Neural crest cell (in vitro differentiated cells): ENCODE measurements at places on chromosomes 6 and 20.

GRCh38 chr6:72781624-72782023, 159.8 kb downstream of the KCNQ5 start:
- no peaks in the 10 kb centered on the region for H3K4me1 ChIP-seq
- DNase-seq, result no peak
- no peak overlapping the region for H3K27ac ChIP-seq
- no peaks in the 10 kb centered on the region for H3K27me3 ChIP-seq
- no peaks in the 10 kb centered on the region for H3K36me3 ChIP-seq

GRCh38 chr6:168892031-168892430, 361.6 kb downstream of the THBS2 start:
- no peaks in the 10 kb centered on the region for H3K36me3 ChIP-seq
- peaks cover 3% of the 10 kb centered on the region for H3K27me3 ChIP-seq
- no peak overlapping the region for H3K27ac ChIP-seq
- H3K4me1 ChIP-seq, result peaks cover 15% of the 10 kb centered on the region

DNA sequence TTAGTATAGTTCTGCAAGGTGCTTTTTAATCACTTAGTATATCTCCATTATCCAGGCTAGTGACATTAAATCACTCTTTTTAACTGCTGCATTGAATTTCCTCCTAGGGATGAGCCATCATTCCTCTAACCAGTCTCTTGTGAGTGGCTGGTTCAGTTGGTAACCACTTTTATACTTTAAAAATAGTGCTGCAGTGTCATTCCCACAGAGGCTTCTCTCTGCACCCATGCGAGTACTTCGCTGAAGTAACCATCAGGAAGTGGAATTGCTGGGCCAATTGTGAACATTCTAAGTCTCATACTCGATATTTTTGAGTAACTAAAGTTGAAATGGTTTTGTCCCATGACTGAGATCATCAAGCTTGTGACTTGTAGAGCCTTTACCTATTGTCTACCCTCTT, 2.1 kb downstream of the BTN3A2 start:
- no peak for DNase-seq
- no peak overlapping the region for H3K27ac ChIP-seq
- no peaks in the 10 kb centered on the region for H3K27me3 ChIP-seq
- peaks cover 13% of the 10 kb centered on the region for H3K4me1 ChIP-seq

DNA sequence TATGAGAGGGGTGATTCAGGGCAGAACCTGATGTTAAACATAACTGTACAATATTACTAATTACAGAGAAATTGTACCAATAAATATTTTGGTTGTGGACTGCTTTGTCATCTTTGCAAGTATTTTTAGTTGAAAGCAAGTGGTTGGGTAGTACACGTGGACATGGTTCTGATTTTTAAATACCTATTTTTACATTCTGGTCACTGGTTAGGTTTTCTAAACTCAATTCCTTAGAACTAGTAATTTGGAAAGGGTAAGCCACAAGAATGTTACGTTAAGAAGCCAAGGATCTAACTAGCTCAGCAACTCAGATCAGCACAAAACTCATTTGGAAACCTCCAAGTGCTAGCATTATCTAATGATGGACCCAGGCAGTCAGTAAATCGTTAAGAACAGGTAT, 2.7 kb downstream of the EPB41L2 start:
- H3K27ac ChIP-seq, result no peak overlapping the region
- peak overlapping the region; percentile 73 for H3K4me3 ChIP-seq
- H3K36me3 ChIP-seq, result peaks cover 18% of the 10 kb centered on the region
- H3K27me3 ChIP-seq, result no peaks in the 10 kb centered on the region
- DNase-seq, result no peak

DNA sequence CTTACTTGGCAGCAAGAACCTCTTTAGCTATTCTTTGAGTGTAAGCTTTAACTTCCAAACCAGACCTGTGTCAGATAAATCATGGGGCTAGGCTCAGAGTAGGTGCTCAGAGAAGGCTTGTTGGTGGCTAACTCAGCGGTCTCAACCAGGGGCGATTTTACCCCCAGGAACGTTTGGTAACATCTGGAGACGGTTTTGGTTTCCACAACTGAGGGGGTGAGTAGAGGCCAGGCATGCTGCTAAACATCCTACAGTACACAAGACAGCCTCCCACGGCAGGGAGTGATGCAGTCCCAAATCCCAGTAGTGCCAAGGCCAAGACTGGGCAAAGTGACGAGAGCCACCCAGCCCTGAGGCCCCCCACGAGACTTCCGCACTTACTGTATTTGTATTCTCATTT, 59.2 kb downstream of the RAB44 start:
- H3K27me3 ChIP-seq, result peaks cover 3% of the 10 kb centered on the region
- H3K36me3 ChIP-seq, result no peaks in the 10 kb centered on the region
- DNase-seq, result no peak

- peaks cover 5% of the 10 kb centered on the region for H3K36me3 ChIP-seq
- peaks cover 23% of the 10 kb centered on the region for H3K4me1 ChIP-seq
- H3K4me3 ChIP-seq, result no peak overlapping the region
- DNase-seq, result no peak
- H3K27ac ChIP-seq, result no peak overlapping the region
Measured at GRCh38 chr6:107646176-107646575, 156.3 kb downstream of the SOBP start.

DNA sequence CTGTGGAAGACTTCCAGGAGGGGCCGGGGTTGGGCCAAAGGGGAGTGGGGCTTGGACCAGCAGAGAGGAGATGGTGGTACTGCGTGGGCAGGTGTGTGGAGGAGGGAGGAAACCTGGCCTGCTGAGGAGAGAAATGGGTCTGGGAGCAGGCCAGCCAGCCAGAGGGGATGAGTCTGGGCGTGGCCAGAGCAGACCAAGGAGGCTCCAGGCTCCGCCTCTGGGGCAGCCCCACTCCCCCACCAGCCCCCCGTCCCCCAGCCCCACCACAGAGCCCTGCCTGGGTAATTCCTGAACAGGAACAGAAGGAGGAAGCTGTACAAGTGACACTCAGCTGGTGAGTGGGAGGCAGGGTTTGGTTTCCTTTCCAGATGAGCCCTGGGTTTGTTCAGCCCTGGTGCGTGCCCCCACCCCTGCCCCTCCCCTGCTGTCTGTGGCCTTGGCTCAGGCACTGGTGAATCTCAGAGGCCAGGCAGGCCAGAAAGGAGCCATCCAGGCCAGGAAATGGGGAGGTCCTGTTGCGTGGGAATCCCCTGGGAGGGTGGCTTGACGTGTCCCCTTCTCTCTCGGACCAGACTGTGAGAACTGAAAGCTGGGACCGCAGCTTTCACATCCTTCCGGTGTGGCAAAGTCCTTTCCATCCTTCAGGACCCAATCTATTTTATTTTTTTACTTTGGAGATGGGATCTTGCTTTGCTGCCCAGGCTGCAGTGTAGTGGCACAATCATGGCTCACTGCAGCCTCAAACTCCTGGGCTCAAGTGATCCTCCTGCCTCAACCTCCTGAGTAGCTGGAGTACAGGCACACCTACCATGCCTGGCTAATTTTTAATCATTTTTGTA, 9.4 kb upstream of the SRC start:
- no peak overlapping the region for H3K4me3 ChIP-seq
- DNase-seq, result no peak
- H3K27ac ChIP-seq, result peak overlapping the region; percentile 81
- H3K4me1 ChIP-seq, result peaks cover 38% of the 10 kb centered on the region
- no peaks in the 10 kb centered on the region for H3K36me3 ChIP-seq

GRCh38 chr6:39599973-39600372, 125.2 kb downstream of the KIF6 start:
- H3K4me1 ChIP-seq, result no peaks in the 10 kb centered on the region
- DNase-seq, result no peak
- peaks cover 3% of the 10 kb centered on the region for H3K36me3 ChIP-seq
- peaks cover 2% of the 10 kb centered on the region for H3K27me3 ChIP-seq
- H3K4me3 ChIP-seq, result no peak overlapping the region

- H3K4me1 ChIP-seq, result peaks cover 5% of the 10 kb centered on the region
- H3K27me3 ChIP-seq, result peaks cover 6% of the 10 kb centered on the region
- no peaks in the 10 kb centered on the region for H3K36me3 ChIP-seq
- no peak overlapping the region for H3K27ac ChIP-seq
- no peak overlapping the region for H3K4me3 ChIP-seq
Measured at GRCh38 chr20:20733943-20734342, 21.5 kb upstream of the RALGAPA2 start.

DNA sequence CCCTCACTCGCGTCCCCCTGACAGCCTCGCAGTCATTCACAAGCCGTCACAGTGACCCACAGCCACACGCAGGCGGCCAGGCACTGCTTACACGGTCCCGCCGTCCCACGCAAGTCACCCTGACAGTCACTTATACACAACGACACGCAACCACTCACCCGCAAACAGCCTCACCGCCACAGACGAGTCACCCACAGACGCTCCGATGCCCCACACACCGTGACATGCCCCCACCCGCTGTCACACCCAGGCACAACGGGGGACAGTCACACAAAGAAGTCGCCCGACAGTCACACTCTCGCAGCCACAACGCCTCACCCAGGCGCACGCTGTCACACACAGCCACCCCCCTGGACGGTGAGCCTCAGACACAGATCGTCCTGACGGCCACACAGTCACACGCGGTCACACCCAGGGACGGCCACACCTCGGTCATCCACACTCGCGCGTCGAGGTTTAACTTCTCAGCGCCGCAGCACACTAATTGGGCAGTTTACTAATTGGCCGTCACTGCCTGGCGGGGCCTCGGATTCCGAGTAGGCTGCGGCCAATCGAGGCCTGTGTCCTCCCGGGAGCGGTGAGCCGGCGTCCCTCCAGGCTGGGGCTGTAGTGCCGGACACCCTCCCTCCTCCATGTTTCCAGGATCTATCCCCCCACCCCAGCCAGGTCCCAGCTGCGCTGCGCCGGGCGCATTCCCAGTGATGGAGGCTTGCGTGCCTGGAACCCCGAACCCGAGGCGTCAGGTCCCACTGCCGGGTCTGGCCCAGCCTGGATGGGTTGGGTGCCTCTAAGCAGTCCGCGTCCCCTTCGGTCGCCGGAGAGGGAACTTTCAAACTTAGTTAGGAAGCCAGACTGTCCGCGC, 790 bp downstream of the TOX2 start:
- H3K4me1 ChIP-seq, result peaks cover 10% of the 10 kb centered on the region
- peak overlapping the region; percentile 88 for H3K4me3 ChIP-seq
- H3K27me3 ChIP-seq, result peaks cover 72% of the 10 kb centered on the region

- no peaks in the 10 kb centered on the region for H3K36me3 ChIP-seq
- H3K4me3 ChIP-seq, result no peak overlapping the region
- H3K27me3 ChIP-seq, result no peaks in the 10 kb centered on the region
- H3K27ac ChIP-seq, result no peak overlapping the region
- no peak for DNase-seq
- no peaks in the 10 kb centered on the region for H3K4me1 ChIP-seq
Measured at GRCh38 chr6:126227833-126228702, 111.8 kb upstream of the CENPW start.

- no peaks in the 10 kb centered on the region for H3K36me3 ChIP-seq
- no peak for DNase-seq
- H3K27ac ChIP-seq, result no peak overlapping the region
Measured at GRCh38 chr6:96743496-96743895, 93.8 kb downstream of the GPR63 start.
